Kidney tubule cell (primary cell): ENCODE measurements at places on chromosomes 7 and 10.
A peak's percentile ranks its signal among the peaks of the same experiment; 100 is the strongest.

- DNase-seq = peak; percentile 84
These were observed 207.6 kb upstream of the KLF14 start for GRCh38 chr7:130941322-130942210.

GRCh38 chr10:32139223-32140073, 83.2 kb upstream of the KIF5B start:
- peak; percentile 92 for DNase-seq

DNA sequence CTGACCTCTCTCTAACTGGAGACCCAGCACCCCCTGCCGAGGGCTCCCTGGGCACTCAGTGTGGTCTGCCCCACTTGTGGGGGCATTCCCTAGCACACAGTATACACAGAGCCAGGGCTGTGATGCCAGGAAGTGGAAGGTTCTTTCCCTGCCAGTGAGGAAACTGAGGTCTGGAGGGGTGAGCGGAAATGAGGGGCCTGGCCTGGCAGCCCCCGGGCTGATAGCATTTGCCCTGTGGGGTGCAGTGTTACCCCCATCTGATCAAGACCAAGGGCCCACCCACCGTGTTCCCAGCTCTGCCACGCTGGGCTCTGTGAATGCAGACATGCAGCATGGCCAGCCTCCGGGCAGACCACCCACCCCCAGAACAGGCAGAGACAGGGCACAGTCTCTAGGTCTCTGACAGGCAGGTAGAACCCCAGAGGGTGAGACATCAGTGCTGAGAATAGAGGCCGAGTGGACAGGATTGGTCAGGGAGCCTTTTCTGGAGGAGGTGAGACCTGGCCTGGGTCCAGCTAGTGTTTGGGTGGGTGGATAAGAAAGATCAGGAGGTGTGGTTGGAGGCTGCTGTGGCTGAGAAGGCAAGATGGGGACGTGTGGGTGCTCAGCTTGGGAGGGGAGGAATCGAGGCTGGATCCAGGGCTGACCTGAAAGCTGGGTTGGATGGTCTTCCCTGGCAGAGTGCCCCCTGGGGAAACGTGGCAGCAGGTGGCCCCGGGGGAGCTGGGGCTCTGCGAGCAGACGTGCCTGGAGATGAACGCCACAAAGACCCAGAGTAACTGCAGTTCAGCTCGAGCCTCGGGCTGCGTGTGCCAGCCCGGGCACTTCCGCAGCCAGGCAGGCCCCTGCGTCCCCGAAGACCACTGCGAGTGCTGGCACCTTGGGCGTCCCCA, 10.8 kb upstream of the ZNF862 start:
- no peak for DNase-seq

- DNase-seq = no peak
These were observed 28.3 kb downstream of the TAF3 start for GRCh38 chr10:7846591-7846990.

- no peak for DNase-seq
These were observed 52.6 kb downstream of the TSPAN15 start for GRCh38 chr10:69503896-69504265.

GRCh38 chr7:138167222-138167621, 91.0 kb downstream of the AKR1D1 start:
- DNase-seq = peak; percentile 56

DNA sequence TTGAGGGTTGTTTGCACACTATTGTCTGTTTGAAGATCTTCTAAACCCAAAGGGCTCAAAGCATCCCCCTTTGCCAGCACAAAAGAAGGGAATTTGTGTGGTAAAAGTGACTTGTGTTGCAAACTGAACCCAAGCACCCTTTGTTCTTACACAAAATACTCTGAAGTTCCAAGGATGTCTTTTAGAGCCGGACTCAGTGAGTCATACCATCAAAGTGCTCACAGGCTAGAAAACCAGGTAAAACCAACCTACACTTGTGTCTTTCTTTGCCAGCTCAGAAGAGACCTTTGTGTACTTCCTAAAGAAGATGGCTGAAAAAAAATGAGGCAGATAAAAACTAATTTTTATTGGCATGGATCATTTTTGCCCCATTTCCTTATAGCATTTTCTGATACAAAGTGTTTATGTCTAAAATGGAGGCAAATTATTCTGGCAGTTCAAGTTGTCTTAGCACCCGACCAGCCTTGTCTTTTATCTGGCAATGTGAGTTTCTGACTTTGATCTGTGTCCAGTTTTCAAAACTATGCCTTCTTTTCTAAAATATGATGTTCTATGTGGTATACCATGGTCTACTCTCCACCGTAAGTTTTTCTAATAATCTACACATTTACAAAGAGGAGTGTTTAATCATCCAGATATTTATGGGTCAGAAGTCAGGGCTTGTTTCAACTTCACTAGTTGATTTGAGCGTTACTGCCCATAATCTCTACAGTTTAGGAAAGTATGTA, 128.4 kb upstream of the FZD1 start:
- peak; percentile 34 for DNase-seq

DNA sequence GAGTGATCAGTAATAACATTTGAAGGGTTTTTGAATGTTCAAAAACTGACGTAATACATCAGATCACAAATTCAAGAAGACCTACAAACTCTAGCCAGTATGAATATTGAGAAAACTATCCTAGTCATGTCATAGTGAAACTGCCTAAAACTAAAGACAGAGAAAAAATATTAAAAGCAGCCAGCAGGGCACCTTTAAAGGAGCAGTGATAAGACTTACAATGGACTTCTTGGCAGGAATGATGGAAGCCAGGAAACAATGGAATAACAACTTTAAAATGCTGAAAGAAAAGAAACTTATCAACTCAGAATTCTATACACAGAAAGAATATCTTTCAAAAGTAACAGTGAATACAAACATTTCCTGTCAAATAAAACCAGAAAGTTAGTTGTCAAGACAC, 78.3 kb upstream of the CTBP2 start:
- DNase-seq = no peak

DNA sequence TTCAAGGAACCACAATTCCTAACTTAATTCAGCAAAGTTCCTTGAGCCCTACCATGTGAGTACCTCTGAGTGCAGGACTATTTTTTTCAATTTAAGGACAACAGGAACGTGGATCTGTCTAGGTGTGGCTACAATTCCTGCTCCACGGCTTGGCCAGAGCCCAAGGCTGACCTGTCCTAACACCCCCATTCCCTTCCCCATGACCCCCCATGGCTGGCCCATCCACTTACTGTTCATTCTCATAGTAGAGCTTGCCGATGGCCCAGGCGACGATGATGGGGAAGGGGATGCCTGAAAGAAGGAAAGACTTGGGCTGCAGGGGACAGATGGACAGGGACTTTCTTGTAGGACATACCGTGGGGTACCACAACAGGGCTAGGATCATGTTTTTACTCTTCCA, 20.3 kb downstream of the CRHR2 start:
- no peak for DNase-seq

DNA sequence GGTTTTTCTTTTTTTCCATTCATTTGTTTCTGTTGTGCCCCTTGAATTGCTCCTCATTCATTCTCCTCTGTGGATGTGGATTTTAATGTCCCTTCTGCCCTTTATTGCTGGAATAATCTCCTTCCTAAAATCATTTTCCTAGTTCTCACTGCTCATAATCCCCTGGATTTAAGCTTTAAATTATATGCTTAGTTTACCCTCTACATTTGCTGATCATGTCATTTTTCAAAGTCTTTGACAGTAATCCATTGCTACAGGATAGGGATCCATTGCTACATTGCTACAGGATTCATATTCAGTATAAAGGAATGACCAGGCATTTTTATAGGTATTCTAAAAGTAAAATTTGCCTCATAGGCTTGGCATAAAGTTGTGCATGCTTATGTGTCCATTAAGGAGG, 14.3 kb downstream of the ADAM22 start:
- no peak for DNase-seq

DNA sequence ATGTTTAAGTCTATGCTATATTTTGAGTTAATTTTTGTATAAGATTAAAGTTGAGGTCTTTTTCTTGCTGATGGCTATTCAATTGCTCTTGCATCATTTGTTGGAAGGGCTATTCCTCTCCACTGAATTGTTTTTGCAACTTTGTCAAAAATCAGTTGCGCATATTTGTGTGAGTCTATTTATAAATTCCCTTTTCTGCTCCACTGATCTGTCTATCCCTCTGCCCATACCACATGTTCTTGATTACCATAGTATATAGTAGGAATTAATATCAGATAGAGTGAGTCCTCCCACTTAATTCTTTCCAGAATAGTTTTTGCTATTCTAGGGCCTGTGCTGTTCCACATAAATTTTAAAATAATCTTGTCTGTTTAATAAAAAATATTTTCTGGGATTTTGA, 152.4 kb upstream of the ADCY1 start:
- no peak for DNase-seq

GRCh38 chr7:145839814-145840213, 276.8 kb upstream of the CNTNAP2 start:
- DNase-seq = no peak

DNA sequence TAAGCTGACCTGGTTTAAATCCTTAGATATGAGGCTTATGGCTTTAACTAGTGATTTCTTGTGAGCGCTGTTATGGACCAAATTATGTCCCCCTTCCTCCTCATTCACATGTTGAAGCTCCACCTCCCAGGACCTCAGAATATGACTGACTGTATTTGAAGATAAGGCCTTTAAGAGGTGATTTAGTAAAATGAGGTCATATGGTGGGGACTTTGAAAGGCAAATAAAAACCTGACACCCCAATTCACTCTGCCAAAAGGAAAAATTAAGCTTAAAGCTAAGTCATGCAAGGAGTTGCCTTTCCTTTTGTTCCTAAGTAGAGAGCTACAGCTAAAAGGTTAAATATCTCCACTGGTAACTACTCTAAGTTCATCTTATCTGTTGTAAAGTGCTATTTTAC, 36.4 kb upstream of the FIGNL1 start:
- DNase-seq = no peak

DNA sequence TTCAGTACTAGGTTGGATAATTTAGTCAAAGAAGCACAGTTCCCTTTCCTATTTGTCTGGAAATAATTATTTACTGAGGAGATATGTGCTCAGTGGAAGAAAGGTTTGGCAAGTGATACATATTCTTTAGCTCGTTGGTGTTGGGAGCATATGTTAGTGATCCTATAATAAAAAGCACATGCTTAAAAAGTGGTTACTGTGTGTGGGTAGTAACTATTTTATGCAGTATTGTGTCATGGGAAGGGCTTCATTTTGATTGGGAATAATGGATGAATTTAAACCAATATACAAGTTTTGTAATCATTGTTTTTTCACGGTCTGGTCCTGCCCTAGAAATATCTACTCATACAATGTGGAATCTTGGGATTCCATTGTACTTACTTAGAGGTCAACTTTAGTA, 188.7 kb upstream of the PPP1R3A start:
- no peak for DNase-seq

GRCh38 chr7:27901028-27901760, 161.2 kb downstream of the TAX1BP1 start:
- peak; percentile 69 for DNase-seq

DNA sequence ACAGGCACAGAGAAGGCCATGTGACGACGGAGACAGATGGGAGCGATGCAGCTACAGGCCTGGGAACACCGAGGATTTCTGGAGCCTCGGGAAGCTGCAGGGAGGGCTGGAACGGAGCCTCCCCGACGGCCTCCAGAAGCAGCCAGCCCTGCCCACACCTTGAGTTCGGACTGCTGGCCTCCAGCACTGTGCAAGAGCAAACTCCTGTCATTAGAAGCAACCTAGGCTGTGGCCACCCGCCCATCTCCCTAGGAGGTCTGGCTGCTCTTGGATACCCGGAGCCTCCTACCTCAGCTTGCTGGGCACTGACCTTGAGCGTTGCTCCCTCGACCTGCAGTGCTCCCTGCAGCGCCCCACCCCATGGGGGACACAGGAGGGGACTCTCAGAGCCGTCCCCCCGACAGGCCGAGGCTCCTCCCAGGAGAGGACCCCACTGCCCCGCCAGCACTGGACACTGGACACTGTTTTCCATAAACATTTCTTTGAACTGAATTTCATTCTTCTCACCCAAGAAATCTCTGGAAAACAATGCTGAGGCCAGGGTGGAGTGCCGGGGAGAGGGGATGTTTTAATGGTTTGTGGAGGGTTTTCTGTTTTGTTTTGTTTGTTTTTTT, 22.5 kb upstream of the TNRC18 start:
- DNase-seq = no peak

GRCh38 chr7:94286111-94286510, 108.6 kb upstream of the COL1A2 start:
- no peak for DNase-seq

- peak; percentile 64 for DNase-seq
These were observed 153.0 kb downstream of the DIP2C start for GRCh38 chr10:536371-536925.

DNA sequence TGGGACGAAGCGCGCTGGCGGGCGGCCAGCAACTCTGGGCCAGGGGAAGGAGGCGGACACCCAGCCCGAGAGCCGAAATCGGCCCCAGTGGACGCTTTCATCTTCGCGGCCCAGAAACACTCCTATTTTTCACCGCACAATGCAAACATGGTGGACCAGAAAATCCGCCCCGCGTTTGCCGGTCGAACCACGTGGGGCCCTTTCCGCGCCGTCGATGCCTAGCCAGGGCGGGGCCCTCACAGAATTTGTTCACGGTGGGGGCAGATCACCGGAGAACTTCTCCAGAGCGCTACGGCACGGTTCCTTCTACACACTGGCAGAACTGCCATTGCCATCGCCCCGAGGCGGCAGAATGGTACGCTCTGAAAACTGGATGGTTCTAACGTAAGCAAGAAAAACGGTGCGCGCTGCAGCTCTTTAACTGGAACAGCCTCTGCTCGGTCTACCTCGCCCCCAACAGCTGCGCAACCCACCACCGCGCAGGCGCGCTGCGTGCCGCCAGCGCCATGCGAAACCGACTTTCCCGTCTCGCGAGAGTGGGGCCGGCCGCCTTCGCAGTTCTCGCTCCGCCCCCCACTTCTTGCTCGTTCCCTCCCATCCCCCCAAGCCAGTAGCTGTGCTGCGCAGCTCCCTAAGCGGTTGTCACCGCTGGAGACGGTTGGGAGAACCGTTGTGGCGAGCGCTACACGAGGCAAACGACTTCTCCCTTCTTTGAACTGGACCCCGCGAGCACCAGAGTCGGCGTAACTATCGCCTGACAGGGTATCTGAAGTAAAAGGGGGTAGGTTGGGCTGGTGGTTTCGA, at the start of gene HNRNPH3:
TSS of gene HNRNPH3 (plus strand) at position 610 of the 804 bp plus-strand sequence. CDS start 5,158 bp downstream, outside the sequence.
- DNase-seq = peak; percentile 97

DNA sequence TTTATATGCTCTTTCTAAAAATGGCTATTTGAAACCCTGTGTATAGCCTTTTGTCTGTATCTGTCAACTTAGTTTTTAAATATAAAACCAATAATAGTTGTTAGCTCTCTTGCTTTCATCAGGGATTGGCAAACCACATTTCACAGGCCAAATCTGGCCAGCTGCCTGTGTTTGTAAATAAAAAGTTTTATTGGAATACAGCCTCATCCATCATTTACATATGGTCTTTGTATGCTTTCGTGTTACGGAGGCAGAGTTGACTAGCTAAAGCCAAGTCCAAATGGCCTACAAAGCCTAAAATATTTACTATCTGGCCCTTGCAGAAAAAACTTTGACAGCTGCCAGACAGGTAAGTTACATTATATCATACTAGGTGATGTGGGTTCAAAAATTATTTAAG, 235.0 kb downstream of the BICC1 start:
- no peak for DNase-seq

GRCh38 chr7:136117539-136117938, 140.4 kb upstream of the MTPN start:
- no peak for DNase-seq

- no peak for DNase-seq
These were observed 133.3 kb downstream of the PFKFB3 start for GRCh38 chr10:6336016-6336415.
